ENCODE measurements at places on chromosomes 12 and 14.

DNA sequence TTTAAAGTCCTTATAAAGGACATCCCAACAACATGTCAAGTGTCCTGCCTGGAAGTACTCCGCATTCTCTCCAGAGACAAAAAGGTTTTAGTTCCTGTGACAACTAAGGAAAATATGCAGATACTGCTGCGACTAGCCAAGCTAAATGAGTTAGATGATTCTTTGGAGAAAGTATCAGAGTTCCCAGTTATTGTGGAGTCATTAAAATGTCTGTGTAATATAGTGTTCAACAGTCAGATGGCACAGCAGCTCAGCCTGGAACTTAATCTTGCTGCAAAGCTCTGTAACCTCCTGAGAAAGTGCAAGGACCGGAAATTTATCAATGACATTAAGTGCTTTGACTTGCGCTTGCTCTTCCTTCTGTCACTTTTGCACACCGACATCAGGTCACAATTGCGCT is 40.2 kb downstream of the RIC8B start:
- DNase-seq, result no peak

DNA sequence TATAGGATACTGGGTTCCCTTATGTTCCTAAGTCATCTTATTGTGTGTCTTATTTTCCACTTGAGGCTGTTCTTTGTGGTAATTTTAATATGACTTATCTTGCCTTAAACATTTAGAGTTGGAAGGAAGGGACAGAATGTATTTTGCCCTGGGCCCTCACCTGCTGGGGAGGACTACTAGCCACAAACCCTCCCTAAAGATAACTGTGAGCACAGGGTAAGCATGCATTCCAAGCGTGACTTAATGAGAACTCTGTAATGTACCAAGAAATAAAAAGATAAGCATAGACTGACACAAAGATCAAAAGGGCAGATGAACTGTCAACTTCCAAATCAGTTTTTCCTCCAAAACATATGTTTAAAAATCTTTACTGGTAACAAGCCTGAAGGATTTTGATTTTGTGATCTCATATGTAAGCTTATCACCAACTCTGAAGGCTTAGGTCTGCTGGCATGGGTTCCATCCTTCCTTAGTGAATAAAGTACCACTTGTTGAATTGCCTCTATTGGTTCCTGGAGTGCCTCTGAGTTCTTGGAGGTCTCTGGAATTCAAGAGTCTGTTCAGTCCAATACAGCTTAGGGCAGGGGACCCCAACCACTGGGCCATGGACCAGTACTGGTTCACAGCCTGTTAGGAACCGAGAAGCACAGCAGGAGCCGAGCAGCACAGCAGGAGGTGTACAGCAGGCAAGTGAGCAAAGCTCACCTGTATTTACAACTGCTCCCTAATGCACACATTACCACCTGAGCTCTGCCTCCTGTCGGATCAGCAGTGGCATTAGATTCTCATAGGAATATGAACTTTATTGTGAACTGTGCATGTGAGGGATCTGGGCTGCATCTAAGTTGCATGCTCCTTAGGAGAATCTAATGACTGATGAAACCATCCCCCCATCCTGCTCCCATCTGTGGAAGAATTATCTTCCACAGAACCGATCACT is 29.8 kb upstream of the NFYB start:
- DNase-seq, result no peak

- no peak for DNase-seq
Measured at GRCh38 chr12:46674129-46674528, 151.7 kb downstream of the SLC38A4 start.

- no peak for DNase-seq
Measured at GRCh38 chr14:93926245-93926872, 785 bp upstream of the FAM181A start.

GRCh38 chr14:51246032-51246431 is 6.0 kb downstream of the TMX1 start:
- DNase-seq, result no peak
